ENCODE measurements at places on chromosomes 11 and 22. TPM values are rescaled to one million over a fixed set of nuclear protein-coding genes. Genes with fewer than 3 reads are reported as not detected.

DNA sequence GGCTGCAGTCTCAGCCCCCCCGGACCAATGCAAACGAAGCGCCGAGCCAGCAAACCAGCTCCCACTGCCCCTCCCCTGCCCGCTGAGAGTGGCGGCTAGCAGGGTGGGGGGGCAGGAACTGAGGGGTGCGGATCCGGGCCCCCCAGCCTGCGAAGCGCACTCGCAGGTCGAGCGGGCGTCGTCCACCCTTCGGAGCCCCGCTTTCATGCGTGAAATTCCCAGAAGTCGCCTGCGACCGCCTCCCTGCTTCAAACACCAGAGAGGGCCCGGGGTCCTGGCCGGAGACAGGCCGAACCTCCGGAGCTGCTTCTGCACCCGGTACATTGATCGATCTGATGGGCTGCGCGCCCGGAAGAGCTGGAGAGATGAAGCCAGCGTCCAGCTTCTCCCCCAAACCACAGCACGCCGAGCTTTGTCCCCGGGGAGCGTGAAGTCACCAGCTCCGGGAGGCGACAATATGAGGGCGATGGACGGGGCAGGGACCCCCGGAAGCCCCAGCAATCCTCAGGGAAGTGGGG, 646 bp upstream of the PATZ1 start:
- peaks cover 2% of the 10 kb centered on the region for H3K36me3 ChIP-seq
- peaks cover 22% of the 10 kb centered on the region for H3K4me1 ChIP-seq
- peak overlapping the region; percentile 78 for H3K27ac ChIP-seq
- H3K4me3 ChIP-seq, result peak overlapping the region; percentile 91
- H3K27me3 ChIP-seq, result no peaks in the 10 kb centered on the region

- no peak overlapping the region for H3K27ac ChIP-seq
- no peak overlapping the region for H3K4me3 ChIP-seq
- H3K27me3 ChIP-seq, result peaks cover 3% of the 10 kb centered on the region
- peaks cover 10% of the 10 kb centered on the region for H3K4me1 ChIP-seq
- H3K36me3 ChIP-seq, result no peaks in the 10 kb centered on the region
Measured at GRCh38 chr22:30826670-30827355, 132.1 kb downstream of the OSBP2 start.

DNA sequence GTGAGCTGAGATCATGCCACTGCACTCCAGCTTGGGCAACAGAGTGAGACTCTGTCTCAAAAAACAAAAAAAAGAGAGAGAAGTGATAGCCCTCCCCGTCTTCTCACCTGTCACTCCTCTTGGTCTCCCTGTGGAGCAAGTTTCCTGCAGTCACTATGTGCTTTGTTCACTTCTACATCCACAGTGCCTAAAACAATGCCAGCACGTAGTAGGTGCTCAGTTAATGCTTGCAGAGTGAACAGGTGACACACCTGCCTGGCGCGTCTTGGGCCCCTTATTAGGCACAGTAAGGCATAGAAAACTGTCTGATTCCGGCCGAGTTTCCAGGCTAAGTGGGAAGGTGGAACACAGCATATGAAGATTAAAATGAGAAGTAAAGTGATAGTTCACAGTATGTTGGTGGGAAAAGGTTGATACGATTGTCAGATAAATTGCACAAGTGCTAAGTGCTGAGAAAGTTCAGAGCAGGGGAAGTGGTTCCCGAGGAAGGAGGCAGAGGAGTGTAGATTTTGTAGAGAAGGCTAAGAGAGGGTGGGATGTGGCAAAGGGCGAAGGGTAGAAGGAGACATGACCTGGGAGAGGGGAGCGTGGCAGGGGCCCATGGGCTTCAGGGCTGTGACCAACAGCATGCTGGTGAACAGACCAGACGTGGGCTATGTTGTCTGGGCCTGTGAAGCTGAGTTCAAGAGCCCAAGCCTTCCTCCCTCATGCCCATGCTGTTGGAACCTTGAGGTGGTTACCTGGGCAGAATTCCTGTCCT, 41.9 kb downstream of the BCR start:
- H3K4me1 ChIP-seq, result peaks cover 57% of the 10 kb centered on the region
- no peaks in the 10 kb centered on the region for H3K36me3 ChIP-seq
- H3K4me3 ChIP-seq, result no peak overlapping the region

- H3K27me3 ChIP-seq, result no peaks in the 10 kb centered on the region
- no peak for DNase-seq
- no peak overlapping the region for H3K4me3 ChIP-seq
- no peaks in the 10 kb centered on the region for H3K4me1 ChIP-seq
- no peak overlapping the region for H3K27ac ChIP-seq
- peaks cover 77% of the 10 kb centered on the region for H3K36me3 ChIP-seq
Measured at GRCh38 chr11:129881570-129882170, 13.7 kb downstream of the NFRKB start.

DNA sequence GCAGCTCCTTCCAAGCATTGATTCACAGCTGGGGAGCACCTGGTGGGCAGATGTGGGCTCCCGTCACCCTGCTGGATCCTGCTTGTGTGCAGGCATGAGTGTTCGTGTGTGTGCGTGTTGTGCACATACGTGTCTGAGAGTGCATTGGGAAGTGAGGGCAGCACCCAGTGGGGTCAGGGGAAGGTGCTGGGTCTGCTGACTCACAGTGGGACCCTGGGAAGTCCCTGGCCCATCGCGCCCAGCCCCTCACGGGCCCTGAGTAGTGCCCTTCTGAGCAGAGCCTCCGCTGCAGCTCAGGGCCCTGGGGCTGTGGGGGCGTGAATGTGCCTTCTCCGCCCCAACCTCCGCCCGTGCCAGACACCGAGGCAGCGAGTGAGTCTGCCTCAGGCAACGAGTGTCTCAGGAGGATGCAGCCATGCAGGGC, 36.8 kb downstream of the WNT11 start:
- H3K4me3 ChIP-seq, result no peak overlapping the region
- no peaks in the 10 kb centered on the region for H3K27me3 ChIP-seq
- DNase-seq, result no peak
- no peaks in the 10 kb centered on the region for H3K4me1 ChIP-seq

- DNase-seq, result no peak
- H3K4me1 ChIP-seq, result no peaks in the 10 kb centered on the region
- H3K36me3 ChIP-seq, result peaks cover 7% of the 10 kb centered on the region
- H3K27ac ChIP-seq, result no peak overlapping the region
- no peak overlapping the region for H3K4me3 ChIP-seq
Measured at GRCh38 chr11:61897387-61898246, 6.3 kb upstream of the FADS3 start.

DNA sequence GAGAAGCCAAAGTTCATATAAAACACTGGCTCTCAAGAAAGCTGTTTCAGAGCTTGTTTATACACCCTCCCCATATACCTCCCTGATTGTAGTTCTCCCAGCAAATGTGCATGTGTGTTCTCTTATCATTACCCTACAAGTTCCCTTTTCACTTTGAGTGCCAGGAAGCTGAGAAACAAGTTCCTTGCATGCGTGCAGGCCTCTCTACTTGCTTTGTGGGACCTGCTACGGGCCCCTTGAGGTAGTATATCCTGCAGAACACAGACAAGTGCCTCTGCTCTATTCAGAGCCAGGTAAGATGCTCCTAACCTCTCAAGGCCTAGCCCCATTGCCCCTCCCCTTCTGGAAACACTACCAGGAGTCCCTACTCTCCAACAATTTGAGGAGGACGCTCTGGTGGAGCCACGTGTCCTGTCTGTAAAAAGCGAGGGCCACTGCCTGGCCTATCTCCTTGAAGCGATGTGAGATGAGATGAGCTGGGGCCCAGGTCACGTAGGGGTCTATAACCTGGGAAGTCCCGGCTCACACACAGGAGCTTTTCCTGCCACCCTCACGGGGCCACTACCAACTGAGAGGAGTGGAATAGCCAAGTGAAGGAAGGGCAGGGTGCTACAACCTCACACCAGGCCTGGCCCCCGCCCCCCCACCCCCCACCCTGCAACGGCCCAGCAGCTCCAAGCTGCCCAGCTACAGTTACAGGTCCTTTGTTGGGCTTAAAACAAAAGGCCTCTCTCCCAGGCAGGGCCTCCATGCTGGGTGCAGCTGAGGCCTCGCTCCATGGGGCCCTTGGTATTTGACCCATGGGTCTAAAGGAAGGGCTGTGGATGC, 2.6 kb upstream of the ATP5MGL start:
- H3K36me3 ChIP-seq, result no peaks in the 10 kb centered on the region
- peak overlapping the region; percentile 95 for H3K27ac ChIP-seq
- no peak for DNase-seq

- H3K4me3 ChIP-seq, result peak within 1 kb of the TSS; percentile 34
- H3K36me3 ChIP-seq, result no peaks in the 10 kb centered on the region
- H3K27me3 ChIP-seq, result no peaks in the 10 kb centered on the region
- H3K27ac ChIP-seq, result no peak within 1 kb of the TSS
Measured at GRCh38 chr11:17544181-17544622, at the start of gene USH1C. USH1C (minus strand) TSS chr11:17544416; CDS start chr11:17544307, 109 bp downstream.

MYBPC3 gene
- total RNA-seq, result not detected

DEFB108B gene
- not detected for total RNA-seq

PSMA1 gene
- total RNA-seq, result 97.8 TPM

MMP7 gene
- not detected for total RNA-seq

AIP gene
- 64.8 TPM for total RNA-seq

LRP4 gene
- 21.2 TPM for total RNA-seq
